ENCODE measurements at places on chromosomes 1 and 21.
A peak's percentile ranks its signal among the peaks of the same experiment; 100 is the strongest.

DNA sequence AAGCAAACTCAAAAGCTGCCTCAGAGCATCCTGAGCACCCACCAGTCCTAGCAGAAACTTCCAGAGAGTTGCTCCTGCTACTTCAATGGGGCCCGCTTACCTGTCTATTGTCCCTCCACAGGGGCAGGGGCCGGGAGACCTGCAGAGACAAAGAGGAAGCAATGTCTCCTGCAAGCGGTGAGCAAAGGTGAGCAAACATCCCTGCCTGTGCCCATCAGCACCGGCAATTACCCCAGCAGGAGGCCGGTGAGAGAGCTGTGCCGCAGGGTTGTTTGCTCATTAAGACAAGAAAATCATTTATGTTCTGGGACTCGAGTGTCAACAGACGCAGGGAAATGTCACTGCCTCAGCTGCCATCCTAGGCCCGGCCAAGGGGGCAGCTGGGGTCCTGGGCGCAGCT, 53.8 kb upstream of the TARDBP start:
- no peak for DNase-seq

- DNase-seq: no peak
Observed at GRCh38 chr1:225347123-225347683, 80.6 kb downstream of the LBR start.

DNA sequence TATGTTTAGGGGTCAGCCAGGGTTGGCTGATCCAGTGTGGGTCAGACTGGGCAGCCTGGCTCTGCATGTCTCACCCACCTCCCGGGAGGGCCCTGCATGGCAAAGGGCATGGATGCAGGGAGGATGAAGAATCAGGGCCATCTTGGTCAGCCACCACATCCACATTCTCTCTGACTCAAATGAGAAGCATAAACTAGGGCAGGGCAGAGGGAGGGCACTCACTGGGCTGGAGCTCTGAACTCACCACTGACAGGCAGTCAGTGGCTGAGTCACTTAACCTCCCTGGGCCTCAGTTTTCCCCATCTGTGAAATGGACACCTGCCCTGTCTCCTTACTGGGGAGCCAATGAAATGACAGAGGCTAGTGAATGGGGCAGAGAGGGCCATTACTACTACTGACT, 4.3 kb upstream of the CELA2A start:
- no peak for DNase-seq

DNA sequence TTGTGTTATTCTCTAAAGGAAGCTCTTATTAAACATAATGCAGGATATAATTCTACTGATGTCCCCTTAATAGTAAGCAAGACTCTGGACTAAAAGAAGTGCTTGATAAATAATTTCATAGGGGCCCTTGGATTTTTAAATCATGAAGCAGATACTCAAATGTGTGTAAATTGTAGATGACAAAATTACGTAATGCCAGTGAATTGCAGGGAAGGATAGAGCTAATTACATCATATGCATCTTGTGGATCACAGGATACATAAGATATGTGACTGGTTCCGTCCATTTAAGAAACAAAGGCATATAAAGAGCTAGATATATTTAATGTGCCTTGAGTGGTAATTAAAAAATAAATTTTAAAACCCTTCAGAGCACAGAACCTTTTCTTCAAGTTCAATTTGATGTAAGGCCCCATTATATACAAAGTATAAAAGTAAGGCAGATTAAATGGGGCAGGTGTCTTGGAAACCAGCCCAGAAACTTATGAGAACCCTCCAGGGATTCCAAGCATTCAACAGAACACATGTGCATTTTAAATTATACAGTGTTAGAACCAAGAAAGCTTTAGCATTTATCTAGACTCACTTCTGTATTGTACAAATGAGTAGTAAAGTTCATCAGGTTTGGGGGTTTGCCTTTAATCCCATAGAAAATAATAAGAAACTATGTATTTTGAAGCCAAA, 190.4 kb downstream of the NCAM2 start:
- DNase-seq: no peak

- DNase-seq: no peak
Observed at GRCh38 chr1:199174336-199174735, 535.5 kb downstream of the PTPRC start.

- no peak for DNase-seq
Observed at GRCh38 chr1:24156542-24157260, 13.8 kb upstream of the IL22RA1 start.

- no peak for DNase-seq
Observed at GRCh38 chr1:202216691-202217090, 23.1 kb downstream of the LGR6 start.

DNA sequence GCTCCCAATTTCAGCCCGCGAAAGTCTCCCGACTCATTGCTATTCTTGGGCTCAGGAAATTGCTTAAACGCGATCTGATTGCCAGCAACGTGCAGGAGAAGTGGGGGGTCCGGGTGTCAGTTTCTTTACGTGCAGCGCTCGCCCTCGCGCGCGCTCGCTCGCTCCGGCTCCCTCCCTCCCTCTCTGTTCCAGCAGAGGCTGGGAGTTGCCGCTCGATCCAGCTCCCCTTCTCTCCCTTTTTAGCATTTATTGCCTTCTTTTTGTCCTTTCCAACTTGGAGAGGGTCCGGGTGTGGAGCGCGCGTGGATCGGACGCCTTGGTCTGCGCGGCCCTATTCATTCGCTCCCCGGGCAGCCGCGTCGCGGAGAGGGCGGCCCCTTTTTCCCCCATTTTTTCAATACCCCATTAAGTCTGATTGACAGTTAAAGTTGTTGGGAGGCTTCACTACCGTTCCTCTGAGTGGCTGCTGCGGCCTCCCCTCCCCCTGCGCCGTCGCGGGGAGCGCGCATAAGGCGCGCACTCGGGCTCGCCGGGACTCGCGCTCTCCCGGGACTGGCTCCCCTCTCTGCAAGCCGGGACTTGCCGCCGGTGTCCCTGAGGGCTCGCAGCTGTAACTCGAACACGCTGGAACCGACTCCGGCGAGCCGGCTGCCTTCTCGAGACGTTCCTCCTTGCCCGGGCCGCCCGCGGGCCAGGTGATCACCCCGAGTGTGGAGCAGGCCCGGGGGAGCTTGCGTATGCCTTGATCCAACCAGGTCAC, at the start of gene DHRS3:
Gene DHRS3, minus strand, starts transcription at position 310 of the 760 bp plus-strand sequence. CDS start 862 bp downstream, outside the sequence.
- DNase-seq: peak; percentile 54

GRCh38 chr1:107623431-107623830, 341.5 kb downstream of the VAV3 start:
- no peak for DNase-seq

DNA sequence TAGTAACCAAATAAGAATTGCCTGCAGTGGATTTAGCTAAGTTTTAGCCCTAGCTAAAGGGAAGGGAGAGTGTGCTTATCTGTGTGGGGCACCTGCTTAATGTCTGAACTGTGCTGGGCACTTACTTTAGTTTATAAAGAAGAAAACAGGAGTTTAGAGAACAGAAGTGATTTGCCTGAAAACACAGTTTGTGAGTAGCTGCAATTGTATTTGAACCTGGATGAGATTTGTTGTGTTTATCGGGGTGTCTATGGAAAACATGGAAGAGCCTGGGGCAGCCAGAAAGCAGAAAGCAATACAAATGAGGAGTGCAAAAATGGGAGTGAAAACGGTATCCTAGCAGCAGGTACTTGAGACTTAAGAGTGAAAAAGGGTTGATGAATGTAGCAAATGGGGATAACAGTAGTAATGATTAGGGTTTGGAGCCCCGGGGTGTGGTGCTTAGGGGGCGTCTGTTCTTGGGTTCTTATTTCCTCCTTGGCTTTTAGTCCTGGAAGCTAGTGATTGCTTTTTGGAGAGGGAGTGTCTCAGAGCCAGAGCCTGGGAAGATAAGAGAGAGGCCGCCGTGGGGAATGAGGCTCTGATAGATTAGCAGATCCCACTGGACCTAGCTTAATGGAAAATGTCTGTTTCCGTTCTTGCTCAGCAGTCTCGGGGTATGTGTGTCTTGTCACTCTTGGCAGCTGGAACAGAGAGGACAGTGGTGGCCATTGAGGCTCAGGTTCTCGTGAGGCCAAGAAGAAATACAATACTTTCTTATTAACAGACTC, 5.6 kb downstream of the PRCC start:
- DNase-seq: no peak

GRCh38 chr21:32979598-32980268, 46.0 kb upstream of the OLIG2 start:
- no peak for DNase-seq

- DNase-seq: no peak
Observed at GRCh38 chr1:18126616-18127015, 19.0 kb downstream of the IGSF21 start.

DNA sequence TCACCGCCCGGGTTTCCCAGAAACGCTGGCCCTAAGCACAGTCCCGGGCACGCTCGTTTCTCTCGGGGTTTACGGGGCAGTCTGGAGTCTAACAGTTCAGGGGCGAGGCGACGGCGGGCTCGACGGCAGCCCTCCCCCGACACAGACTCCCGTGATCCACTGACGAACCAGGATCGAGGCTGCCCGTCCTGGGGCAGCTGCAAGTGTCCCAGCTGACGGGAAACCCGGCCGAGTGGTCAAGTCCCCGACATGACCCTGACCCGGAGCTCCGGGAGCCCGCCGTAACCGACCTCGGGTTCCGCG, 494 bp downstream of the UBE2J2 start:
- no peak for DNase-seq
